ENCODE measurements at places on chromosomes 2 and 18. TPM values are rescaled to one million over a fixed set of nuclear protein-coding genes. Genes with fewer than 3 reads are reported as not detected.

CMPK2 gene
- total RNA-seq, result 8.7 TPM

SIGLEC15 gene
- total RNA-seq, result not detected

FRZB gene
- total RNA-seq, result not detected

- DNase-seq, result peak; percentile 92
- H3K36me3 ChIP-seq, result no peaks in the 10 kb centered on the region
- H3K4me3 ChIP-seq, result peak within 1 kb of the TSS; percentile 75
- H3K4me1 ChIP-seq, result peaks cover 46% of the 10 kb centered on the region
- H3K27ac ChIP-seq, result peak within 1 kb of the TSS; percentile 75
These were observed at the start of gene ST3GAL5 for GRCh38 chr2:85888684-85889626. Gene ST3GAL5, minus strand, starts transcription at chr2:85888990. Its CDS starts 85 bp downstream, at chr2:85888905.

DNA sequence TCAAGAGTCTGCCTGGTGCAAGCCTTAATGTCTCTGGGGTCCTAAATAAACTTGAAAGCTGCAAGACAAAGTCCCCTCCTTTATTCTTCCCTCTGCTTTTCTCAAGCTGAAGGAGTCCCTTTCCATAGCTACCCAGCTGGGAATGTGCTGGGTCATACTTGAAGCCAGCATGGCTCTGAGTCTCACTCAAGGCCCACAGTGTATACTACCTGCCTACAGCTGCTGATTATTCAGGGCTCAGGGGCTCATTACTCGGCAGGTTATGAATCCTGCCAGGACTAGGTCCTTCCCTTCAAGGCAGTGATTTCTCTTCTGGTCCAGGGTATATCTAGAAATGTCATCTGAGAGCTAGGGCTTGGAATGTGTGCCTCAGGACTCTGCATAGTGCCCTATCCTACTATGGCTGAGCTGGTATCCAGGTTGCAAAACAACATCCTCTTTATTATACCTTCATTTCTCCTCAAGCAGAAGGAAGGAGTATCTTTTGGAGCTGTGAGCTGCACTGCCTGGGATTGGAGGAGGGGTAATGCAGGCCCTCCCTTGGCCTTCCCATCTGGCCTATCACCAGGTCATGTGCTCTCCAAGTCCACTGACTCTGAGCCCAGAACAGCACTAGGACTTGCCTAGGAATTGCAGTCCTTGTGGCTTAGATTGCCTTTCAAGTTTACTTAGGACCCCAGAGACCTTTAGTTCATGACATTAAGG lies 22.3 kb downstream of the IL1RN start:
- H3K4me1 ChIP-seq, result no peaks in the 10 kb centered on the region
- no peak overlapping the region for H3K27ac ChIP-seq
- H3K36me3 ChIP-seq, result no peaks in the 10 kb centered on the region
- no peak overlapping the region for H3K4me3 ChIP-seq
- DNase-seq, result no peak

GRCh38 chr2:173750353-173750801 lies 214.8 kb downstream of the SP3 start:
- no peak for DNase-seq
- peaks cover 6% of the 10 kb centered on the region for H3K27me3 ChIP-seq
- no peak overlapping the region for H3K27ac ChIP-seq
- H3K4me3 ChIP-seq, result no peak overlapping the region
- H3K36me3 ChIP-seq, result no peaks in the 10 kb centered on the region

DNA sequence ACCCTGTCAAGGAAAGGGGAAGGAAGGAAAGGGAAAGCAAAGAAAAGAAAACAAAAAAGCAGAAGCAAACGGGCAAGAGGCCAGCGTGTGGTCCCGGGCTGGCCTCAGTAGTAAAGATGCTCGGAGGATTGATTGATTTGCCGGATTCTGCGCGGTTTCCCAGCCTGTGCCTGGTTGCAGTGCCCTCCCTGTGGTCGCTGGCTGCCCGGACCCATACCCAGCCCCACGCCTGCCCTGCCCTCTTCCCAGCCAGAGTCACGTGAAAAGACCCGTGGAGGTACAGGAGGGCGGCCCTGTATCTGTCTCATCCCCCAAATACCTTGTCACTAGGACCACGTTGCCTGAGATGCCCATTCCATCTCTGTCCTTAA lies 55.1 kb upstream of the IMP4 start:
- no peak for DNase-seq
- H3K4me3 ChIP-seq, result no peak overlapping the region
- no peaks in the 10 kb centered on the region for H3K4me1 ChIP-seq
- H3K27ac ChIP-seq, result no peak overlapping the region
- peaks cover 6% of the 10 kb centered on the region for H3K27me3 ChIP-seq

Measured in activated CD4-positive, alpha-beta T cell treated with anti-CD3 and anti-CD28 coated beads for 36 hours (primary cell).